ENCODE measurements at places on chromosomes 2 and 18.

- DNase-seq: no peak
These were observed 583 bp downstream of the HIBCH start for GRCh38 chr2:190318931-190319554.

GRCh38 chr2:23557455-23557854, 172.5 kb downstream of the KLHL29 start:
- no peak for DNase-seq

- no peak for DNase-seq
These were observed 27.9 kb downstream of the CCDC88A start for GRCh38 chr2:55391615-55392242.

- DNase-seq: no peak
These were observed 115.1 kb downstream of the KCNJ3 start for GRCh38 chr2:154813636-154814035.

DNA sequence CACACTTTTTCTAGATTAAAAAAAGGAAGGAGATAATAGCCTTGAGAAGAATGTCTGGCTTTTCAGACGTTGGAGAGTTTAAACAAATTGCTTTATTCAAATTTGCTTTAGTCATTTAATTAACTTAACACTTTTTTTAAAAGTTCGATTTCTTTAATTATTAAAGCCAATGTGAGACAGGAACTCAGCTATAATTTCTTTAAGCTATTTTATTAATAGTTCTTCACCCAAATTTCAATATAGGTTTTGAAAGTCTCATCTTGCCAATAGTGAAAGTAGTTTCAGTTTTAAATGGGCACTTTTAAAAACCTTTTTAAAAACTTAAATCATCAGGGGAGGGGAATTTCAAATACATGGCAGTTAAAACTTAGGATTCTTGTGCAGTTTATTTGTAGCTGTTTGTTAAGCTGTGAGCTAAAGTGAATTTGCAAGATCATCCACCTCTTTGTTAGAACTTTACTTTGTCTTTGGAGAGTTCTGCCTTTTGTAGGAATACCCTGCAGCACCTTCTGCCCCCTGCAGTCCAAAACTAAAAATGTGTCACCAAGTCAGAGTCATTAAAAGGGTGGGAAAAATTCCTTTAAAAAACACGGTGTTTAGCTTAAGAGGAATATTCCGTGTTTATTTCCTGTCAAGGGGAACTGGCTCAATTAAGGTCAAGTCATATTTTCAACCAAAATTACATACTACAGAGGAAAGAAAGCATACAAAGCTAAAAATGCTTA, 4.6 kb downstream of the TGIF1 start:
- DNase-seq: no peak

GRCh38 chr2:234981197-234982095, 29.6 kb downstream of the SH3BP4 start:
- DNase-seq: no peak

- no peak for DNase-seq
These were observed 616 bp upstream of the TAF1B start for GRCh38 chr2:9842487-9843228.

- DNase-seq: no peak
These were observed 39.1 kb downstream of the LPIN1 start for GRCh38 chr2:11785611-11785940.

- DNase-seq: no peak
These were observed 79.9 kb upstream of the NDUFV2 start for GRCh38 chr18:9022397-9023155.

DNA sequence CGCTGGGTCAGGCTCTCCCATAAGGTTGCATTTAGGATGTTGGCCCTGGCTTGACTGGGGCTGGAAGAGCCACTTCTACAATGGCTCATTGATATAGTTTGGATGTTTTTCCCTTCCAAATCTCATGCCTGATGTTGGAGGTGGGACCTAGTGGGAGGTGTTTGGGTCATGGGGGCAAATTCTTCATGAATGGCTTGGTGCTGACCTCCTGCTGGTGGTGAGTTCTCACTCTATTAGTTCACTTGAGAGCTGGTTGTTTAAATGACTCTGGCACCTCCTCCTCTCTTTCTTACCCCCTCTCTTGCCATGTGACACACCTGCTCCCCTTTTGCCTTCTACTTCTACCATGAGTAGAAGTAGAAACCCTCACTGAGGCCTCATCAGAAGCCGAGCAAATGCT, 20.5 kb downstream of the ACOXL start:
- no peak for DNase-seq

DNA sequence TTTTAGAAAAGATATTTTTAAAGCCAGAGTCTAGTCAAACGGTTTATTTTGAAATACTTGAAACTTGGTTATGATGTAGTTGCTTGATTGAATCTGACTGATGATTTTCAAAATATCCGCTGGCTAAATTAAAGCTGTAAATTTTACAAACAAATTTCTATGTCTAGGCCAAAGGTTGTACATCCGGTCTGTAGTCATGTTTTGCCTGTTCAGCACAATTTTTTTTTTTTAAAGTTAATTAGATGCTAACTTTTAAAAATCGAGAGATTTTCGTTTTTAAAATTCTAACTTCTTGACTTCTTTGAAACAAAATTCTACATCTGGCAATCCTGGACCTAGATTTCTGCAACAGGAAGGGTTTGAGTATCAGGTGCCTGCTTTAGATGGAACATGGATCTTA, 412.4 kb downstream of the TXNL1 start:
- DNase-seq: no peak

GRCh38 chr2:112705575-112705974, 15.2 kb upstream of the NT5DC4 start:
- no peak for DNase-seq

GRCh38 chr2:195026261-195026660, 630.8 kb upstream of the SLC39A10 start:
- no peak for DNase-seq

- no peak for DNase-seq
These were observed 34.3 kb downstream of the ADD2 start for GRCh38 chr2:70733646-70734180.

- DNase-seq: no peak
These were observed 129.3 kb downstream of the EXOC6B start for GRCh38 chr2:72696559-72696958.

- no peak for DNase-seq
These were observed 1.1 kb upstream of the SEH1L start for GRCh38 chr18:12946549-12947284.

- no peak for DNase-seq
These were observed 28.6 kb upstream of the CYP26B1 start for GRCh38 chr2:72176281-72176680.
